CD4-positive, alpha-beta T cell treated with Interleukin-2 at 100 ng/mL for 4 hours (primary cell): ENCODE measurements at places on chromosomes 11 and 22.

- DNase-seq, result no peak
Measured at GRCh38 chr11:108685419-108686130, 20.7 kb downstream of the DDX10 start.

GRCh38 chr22:39220890-39221850, 23.6 kb downstream of the PDGFB start:
- DNase-seq, result peak; percentile 30

GRCh38 chr11:14322510-14322909, 36.5 kb downstream of the RRAS2 start:
- DNase-seq, result no peak

DNA sequence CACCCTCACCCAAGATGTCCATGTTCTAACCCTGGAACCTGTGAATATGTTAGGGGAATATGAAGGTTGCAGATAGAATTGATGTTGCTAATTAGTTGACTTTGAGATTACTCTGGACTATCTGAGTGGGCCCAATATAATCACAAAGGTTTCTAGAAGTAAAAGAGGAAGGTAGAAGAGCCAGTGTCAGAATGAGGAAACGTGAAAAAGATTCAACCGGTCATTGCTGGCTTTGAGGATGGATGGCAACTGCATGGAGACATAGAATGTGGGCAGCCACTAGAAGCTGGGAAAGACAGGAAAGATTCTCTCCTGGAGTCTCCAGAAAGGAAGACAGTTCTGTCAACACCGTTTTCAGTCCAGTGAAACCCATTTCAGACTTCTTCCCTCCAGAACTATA, 86.6 kb downstream of the CLPB start:
- no peak for DNase-seq

DNA sequence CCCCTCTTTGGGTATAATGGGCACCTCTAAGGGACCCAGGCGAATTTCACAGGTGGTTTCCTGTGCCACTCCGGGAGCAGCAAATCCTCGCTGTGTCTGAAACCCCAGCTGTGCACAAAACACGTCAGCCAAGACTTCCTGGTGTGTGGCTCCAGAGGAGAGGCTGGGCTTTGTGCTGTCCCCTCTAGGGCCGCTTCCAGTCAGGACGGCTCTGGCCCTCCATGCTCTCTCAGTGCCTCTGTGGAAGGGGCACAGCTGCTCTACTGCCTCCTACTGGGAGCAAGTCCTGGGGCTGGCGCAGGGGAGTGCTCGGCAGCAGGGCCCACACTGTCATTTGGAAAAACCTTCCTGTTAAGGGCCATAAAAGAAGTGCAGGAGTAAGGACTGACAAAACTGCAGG, 23.7 kb upstream of the ARFGAP3 start:
- no peak for DNase-seq

- no peak for DNase-seq
Measured at GRCh38 chr11:77669848-77670511, 32.4 kb upstream of the CLNS1A start.
